ENCODE measurements at places on chromosomes 1 and 21. TPM values are rescaled to one million over a fixed set of nuclear protein-coding genes. Genes with fewer than 3 reads are reported as not detected.
A peak's percentile ranks its signal among the peaks of the same experiment; 100 is the strongest.

DNA sequence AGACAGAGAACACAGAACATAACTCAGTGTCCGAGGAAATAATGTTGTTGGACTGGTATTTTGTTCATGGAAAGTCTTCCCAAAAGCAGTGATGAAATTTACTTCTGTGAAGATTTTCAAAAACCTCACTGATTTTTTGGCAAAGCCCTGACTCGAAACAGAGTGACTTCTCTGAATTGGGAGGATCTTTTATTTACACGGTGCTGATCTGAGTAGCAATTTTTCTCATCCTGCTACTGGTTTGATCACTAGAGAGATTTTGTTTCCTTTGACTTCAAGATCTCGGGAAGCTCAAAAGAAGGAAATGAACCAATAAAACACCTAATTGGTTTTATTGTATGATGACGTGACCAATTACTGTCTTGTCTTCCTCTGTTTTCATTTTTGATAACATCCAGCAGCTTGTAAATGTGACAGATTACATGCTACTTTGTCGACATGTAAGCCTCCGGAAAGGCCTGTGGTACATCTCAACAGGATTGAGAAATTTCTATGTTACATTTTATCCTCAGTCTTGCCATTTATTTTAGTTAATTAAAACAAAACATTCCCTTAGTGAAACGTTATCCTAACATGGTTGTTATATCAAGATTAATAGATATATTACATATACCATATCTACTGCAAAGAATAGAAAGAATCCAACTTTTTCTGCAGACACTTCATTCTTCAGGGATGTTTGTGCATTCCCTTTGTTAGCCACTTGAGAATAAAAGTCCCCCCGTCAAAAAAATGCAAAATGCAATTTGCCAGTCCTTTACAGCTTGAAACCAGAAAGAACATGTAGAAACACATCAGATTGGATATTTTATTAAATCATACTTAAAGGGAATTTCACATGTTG lies 42.8 kb upstream of the IFI44L start:
- DNase-seq, result no peak

ZYG11A gene
- 0.09 TPM for total RNA-seq

DNA sequence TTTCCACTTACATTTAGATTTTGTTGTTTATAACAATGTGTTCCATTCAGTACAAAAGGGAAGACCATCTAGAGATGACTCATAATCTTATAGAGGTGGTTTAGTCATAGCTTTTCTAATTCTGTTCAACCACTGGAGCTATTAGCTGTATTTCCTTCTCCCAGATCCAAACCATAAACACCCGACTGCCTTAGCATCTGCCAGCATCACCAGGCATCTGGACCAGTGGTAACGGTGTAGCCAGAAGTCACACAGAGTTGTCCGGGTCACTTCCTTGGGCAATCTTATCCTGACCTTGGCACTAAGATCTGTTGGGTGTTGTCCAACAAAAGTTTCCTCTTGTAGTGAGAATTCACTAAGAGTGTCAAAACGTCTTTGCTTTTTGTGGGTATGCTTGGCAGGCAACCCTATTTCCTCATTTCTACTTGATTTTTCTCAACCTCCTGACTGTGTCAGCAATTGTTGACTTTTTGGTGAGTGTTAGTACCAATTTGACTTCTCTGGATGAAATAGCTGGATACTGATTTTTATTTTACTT lies 372.1 kb upstream of the B3GALT2 start:
- DNase-seq, result peak; percentile 35

DNA sequence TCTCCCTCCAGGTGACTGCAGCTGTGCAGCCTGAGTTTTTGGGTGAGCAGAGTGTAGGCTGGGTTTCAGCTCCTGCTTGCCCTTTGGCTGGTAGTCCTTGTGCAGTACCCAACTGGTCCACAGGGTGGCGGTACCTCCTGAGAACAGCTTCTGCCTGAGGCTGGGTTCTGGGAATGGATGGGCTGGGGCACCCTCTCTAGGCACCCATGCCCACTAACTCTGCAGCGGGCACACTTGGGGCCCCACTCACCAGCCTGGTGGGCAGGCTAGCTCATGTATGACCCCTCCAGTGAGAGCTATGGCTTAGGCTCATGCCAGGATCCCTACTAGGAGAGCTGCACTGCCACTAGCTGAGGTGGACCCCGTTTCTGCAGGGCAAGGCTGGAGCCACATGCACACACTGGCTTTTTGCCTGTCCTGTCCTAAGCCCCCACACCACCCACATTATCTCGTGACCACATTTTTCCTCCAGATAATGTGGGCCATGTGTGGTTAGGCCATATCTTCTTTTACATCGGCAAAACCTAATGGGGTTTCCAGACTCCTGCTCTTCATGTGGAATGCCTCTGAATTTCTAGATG lies 15.5 kb upstream of the GSTM4 start:
- DNase-seq, result peak; percentile 90

DNA sequence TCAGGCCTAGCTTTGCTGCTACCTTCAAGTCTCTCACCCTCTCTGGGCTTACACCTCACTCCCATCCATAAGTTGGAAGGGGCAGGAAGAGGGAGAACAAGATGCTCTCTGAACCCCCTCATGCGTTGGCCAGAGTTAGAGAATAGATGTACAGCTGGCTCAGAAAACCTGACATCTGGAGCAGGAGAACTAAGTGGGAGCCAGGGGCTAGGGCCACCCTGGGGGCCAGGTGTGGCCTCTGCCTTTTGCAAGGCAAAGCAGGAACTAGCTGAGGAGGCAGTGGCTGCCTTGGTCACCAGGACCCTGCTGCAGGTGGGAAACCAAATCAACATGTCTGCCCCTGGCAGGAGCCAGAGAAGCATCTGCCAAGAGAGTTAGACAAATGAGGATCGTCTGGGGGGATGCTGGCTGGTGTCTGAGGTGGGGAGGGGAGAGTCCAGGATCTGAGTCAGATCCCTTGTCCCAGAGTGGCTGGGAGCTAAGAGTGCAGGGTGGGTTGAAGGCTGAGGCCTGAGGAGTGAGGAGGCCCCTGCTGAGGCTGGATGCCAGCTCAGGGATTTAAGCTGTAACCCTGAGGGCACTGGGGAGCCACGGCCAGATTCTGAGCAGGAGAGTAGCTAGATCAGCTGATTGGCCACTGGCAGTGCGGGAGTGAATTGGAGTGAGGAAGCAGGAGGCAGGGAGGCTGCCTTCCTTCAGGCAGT lies 115.0 kb downstream of the EPHB2 start:
- no peak for DNase-seq

- DNase-seq, result no peak
These were observed 630 bp upstream of the LHX9 start for GRCh38 chr1:197916500-197916983.

Data from mucosa of gallbladder (tissue), 1 donor.